Fibroblast of skin of scalp (primary cell): ENCODE measurements at places on chromosomes 11 and 22.

DNA sequence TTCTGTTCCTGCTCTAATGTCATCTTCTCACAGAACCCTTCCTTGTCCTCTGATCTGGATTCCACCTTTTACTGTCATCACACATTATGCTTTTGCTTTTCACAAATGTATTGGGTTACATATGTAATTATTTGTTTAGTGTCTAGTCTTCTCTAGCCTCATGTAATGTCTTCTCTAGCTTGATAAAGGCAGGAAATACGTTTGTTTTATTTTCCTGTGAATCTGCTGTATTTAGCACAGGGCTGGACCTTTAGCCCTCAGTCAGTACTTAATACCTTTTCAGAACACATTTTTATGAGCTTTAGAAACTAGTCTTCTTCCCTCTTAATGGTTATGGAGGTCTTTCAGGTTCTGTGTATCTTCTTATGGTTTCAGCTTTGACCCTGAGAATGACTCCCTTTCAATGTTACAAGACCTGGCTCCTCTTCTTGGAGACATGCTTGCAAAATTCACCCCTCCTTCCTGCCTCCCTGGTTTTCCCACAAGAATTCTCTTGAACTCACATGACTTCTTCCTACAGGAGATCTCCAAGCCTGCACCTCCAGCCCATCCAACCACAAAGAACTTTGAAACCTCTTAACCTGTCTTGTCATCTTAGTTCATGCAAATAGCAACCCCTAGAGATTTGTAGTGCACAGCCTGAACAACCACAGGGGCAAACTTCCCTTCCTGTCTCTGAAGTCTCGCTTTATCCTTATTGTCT is 132.7 kb upstream of the DDI1 start:
- no peak for DNase-seq

- DNase-seq, result no peak
These were observed 28.3 kb upstream of the SMIM35 start for GRCh38 chr11:118115048-118115447.

GRCh38 chr11:114122686-114123085 is 63.2 kb downstream of the ZBTB16 start:
- no peak for DNase-seq

DNA sequence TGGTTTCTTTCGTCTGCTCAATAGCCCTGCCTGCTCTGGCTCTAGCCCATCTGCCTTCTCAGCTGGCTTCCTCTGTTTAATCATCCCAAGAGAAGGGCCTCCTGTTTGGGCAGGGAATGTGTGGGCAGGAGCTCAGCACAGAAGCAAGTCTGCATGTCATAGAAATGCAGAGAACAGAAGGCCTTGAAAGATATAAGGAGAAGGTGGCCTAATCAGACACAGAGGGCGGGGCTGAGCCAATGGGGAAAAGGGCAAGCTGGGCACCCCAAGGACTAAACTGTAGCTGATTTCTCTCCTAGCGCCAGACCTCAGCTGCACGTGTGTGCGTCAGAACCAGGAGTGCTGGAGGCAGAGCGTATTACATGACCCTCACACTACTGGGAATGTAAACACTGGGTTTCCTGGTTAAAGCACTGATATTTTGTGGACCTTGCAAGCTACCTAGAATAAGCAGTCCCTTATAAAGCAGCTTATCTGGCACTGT is 7.6 kb upstream of the CCKBR start:
- no peak for DNase-seq

DNA sequence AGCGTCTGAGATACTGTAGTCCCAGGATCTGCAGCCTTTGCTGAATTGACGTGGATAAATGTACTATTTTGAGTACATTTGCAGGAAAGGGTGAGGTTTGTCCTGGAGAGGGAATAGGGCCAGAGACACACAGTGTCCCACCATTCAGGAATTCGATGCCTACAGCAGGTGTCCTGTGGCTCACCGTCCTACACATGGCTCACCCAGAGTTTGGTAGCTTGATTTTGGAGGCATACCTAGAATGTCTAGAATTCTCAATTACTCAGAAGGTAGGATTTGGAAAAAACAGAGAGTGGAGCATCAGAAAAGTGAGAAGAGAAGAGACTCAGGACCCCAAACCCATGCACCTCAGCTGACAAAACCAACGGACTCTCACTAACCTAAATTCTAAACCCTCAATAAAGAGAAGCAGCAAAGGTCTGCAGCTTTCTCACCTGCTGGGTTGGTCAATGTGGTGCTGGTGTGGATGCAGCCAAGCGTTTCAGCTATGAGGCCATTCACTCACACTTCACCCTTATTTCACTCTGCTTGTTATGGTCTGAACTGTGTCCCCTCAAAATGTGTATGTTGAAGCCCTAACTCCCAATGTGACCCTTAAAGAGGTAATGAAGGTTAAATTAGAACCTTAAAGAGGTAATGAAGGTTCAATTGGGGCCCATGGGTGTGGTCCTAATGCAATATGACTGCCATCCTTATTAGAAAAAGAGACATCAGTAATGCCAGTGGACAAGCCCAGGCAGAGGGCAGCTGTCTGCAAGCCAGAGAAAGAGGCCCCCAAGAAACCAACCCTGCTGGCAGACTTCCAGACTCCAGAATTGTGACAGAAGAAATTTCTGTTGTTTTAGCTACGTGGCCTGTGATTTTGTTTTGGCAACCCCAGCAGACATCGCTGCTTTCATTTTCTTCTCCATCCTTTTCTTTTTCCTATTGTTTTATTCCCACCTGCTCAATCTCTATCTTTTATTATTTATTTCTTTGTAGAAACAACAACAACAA is 187.8 kb downstream of the SNX19 start:
- no peak for DNase-seq

- no peak for DNase-seq
These were observed 34.2 kb downstream of the TBC1D22A start for GRCh38 chr22:46796566-46797195.

DNA sequence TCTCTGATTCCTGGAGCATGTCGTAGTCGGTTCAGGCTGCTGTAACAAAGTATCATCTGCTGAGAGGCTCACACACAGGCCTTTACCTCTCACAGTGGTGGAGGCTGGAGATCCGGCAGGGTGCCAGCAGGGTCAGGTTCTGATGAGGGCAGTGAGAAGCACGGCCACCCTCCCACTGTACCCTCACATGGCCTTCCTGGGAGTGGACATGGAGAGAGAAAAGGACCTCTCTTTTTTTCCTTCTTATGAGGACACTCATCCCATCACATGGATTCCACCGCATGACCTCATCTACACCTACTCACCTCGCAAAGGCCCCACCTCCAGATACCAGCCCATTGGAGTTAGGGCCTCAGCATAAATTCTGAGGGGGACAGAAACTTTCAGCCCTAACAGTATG is 99.5 kb downstream of the BCR start:
- no peak for DNase-seq

DNA sequence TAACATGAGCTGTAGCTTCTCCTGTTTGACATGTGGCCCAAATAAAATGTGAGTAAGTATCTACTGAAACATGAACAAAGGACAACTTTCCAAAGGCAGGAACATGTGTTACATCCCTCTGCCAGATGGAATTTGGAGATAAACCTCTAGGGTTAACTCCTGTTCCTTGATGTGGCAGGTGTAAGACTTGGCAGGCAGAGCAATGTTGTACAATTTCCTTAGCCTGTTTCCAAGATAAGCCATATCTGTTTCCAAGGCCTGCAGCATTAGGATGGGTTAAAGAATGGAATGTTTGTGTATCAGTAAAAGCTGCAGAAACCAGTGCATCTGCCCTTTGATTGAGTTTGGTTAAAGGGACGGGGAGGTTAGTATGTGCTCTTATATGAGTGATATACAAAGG is 8.8 kb upstream of the DNAJB13 start:
- no peak for DNase-seq

GRCh38 chr22:25122136-25122764 is 77.4 kb upstream of the CRYBB3 start:
- DNase-seq, result no peak

GRCh38 chr11:120522021-120522420 is 10.5 kb downstream of the GRIK4 start:
- no peak for DNase-seq

DNA sequence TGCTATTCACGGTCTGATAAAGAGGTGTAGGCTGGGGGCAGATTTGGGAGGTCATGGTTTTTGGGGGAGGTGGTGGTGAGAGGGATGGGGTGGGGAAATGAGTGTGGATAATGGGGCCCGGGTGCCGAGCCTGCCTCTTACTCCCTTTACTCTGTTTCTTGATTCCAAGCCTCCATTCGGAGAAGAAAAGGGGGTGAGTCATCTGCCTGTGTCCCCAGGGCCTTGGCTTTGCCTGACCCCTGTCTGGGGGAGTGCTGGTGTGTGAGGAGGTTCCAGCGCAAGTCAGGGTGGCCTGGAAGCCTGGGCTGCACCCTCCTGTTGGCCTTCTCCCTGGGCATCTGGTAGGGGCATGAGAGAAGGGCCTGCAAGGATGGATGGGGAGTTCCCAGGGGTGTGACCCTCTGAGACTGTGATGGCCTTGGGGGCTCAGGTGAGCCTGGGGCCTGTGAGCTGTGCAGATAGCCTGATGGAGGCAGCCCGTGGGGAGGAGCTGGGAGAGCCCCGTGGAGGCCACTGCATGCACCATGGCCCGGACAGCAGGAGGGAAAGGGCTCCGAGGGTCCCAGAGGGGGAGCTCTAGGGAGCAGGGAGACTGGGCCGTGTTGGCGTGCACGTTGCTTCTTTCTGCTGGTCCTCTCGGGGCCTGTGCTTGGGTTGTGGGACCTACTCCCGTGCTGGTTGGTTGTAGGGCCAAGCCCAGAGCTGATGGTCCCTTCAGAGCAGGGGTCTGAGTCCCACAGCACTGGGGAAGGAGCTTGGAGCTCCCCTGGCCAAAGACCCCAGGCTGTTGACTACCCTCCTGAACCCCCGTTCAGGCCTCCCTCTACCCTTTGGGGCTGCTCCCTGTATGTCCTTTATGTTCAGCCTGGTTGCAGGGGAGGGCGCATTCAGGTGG is 26.3 kb upstream of the ACR start:
- DNase-seq, result no peak
